Stimulated activated CD4-positive, alpha-beta T cell treated with anti-CD3 and anti-CD28 coated beads, Interleukin-2, amount 100 ng/mL, for 24 hours (primary cell): ENCODE measurements at places on chromosomes 1 and 21.

DNA sequence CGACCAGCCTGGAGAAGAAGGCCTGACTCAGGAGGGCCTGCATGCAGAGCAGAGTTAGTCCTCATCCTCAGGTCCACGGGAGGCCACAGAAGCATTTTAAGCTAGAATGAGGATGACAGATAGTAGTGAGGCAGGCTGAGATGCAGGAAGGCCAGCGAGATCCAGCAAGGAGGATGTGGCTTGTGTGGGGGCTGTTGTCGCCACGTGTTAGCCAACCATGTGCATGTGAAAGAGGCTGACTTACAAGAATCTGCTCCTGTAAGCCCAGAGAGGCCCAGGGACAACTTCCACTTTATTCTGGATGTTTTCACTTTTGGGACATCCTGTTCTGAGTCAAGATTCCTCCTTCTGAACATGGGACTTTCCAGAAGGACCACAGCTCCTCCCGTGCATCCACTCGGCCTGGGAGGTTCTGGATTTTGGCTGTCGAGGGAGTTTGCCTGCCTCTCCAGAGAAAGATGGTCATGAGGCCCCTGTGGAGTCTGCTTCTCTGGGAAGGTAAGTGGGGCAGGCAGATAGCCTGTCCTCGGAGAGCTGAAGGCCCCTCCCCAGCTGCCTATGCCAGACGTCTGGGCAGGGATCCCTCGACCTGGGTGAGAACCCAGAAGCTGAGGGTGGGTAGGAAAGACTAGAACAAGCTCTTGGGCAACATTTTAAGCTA is at the start of gene SLAMF8:
SLAMF8 (plus strand) TSS at position 433 of the 661 bp plus-strand sequence; CDS start at position 459, 26 bp downstream.
- DNase-seq: peak; percentile 44

DNA sequence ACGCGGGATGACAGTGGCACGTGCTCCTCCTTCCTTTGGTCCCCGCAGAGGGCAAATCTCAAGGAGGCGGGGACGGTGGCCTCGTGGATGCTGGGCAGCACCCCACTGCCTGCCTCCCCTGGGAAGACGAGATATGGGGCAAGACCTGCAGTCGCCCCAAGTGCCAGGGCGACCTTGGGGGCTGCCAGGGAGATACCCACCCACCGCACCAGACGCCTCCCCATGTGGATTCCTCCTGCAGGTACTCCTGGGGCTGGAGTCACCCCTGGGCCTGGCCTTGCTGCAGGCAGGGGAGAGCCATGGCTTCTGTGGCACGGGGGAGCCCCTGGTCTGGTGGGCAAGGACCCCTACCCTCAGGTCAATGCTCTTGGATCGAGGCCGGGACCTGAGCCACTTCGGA is 5.9 kb upstream of the AURKAIP1 start:
- DNase-seq: no peak

DNA sequence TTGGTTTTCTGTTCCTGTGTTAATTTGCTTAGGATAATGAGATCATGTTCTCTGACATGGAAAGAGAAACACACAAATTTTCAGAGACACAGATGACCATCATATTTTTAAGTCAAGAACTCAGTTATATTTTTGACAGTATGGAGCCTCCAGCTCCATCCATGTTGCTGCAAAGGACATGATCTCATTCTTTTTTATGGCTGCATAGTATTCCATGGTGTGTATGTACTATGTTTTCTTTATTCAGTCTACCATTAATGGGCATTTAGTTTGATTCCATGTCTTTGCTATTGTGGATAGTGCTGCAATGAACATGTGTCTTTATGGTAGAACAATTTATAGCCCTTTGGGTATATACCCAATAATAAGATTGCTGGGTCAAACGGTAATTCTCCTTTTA is 47.0 kb downstream of the DDR2 start:
- no peak for DNase-seq

DNA sequence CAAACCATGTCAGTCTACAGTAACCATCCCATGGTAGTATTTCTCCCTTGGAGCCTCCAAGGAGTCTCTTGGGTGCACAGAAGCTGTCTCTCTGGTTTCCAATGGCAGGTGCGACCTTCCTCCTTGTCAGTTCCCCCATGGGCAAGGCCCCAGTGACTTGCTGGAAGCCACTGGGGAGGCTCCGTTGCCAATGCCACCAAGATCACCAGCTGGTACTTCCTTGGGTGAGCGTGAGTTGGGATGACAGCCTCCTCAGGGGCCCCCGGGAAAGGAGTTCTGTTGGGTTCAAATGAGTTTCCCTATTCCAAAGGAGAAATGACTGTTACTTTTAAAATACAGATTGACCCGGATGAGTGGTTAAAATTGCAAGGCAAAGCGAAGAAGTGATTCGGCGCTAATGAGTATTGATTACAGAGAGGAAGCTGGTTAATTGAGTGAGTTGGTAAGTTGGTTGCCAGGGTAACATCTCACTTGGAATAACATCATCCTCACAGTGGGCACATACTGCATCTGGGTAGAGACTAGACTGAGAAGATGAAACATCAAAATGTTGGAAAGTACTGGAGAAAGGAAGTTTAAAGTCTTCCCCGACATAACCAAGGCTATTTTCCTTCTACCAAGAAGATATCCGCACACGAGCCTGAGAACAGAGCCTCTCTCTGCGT is 53.0 kb upstream of the LAPTM5 start:
- no peak for DNase-seq

DNA sequence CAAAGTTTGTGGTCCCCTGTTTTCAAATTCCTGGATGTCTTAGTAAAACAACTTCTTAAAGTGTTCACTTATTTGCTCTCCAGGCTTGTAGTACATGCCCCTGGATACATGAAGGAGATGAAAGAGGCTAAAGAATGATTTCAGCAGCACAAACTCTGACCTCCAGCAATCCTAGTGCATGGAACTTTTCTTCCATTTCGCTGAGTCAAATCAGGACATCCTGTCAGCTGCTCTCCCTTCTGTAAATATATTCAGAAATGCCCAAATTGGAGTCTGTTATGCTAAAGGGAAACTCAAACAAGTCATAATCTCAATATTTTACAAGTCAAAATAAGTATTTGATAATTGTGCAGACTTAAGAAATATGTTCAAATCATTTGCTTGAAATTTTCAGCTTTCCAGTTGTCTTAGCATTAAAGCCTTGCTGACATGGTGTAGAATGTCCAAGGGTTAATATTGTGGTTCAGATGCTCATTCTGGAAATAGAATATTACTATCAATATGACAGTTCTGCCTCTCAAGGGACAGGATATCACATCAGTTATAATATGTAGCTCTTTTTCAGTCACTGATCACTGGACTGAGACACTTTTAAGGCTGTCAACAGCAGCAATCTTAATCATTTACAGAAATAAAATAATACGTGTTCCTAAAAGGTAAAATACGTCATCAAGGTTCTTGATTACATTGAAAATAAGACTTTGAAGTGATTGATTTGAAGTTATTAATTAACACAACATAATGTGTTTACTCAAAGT is 1157.3 kb downstream of the PLA2G4A start:
- DNase-seq: no peak

DNA sequence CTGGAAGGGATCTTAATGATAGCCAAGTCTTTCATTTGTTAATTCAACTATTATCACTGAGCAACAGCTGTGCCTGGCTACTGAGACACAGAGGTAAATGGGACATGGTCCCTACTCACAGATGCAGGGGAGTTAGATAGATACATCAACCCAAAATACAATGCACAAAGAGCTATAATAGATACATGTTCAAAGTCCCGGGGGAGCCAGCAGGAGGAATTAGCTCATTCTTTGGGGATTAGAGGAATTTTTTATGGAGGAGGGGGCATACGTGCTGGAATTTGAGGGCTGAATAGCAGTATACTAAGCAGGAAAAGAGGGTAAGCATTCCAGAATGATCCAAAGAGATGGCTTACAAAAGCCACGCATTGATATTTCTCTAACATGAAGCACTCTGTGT is 34.6 kb downstream of the C8B start:
- no peak for DNase-seq

DNA sequence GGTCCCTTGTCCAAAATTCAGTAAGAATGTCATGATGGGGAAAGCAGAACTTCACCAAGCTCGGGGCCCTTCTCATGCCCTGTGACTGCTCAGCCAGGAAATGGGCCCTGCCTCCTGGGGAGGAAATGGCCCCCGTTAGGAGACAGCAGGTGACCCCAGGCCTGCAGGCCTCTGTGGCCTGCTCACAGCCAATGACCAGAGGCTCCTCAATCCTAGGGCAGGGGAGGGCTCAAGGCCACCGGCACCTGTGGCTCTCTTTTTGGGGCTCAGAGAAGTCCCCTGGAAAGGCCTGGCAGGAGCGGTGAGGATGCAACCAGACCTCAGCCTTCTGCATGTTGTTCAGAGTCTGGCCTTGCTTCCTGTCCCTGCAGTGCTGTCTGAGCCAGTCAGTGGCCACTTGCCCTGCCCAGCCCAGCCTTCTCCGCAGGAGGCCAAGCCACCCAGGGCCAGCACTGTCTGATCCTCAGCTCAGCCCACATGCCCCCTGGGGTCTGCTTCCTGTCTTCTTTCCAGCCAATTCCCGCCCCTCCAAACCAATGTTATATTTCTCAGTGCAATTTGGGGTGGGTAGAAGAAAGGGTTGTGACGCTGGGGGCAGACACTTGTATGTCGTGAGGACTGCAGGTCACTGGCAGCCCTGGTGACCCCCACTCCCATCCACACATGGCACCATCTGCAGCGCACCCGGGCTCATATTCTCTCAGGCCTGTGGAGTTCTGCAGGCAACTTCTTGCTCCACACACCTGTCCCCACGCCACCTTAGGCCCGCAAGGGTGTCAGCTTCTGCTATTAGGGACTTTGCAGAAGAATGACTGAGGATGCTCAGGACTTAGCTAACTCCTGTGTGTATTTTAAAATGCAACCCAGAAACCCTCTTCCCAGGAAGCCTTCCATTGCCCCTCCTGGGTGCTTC is 83.6 kb downstream of the ITPKB start:
- no peak for DNase-seq

DNA sequence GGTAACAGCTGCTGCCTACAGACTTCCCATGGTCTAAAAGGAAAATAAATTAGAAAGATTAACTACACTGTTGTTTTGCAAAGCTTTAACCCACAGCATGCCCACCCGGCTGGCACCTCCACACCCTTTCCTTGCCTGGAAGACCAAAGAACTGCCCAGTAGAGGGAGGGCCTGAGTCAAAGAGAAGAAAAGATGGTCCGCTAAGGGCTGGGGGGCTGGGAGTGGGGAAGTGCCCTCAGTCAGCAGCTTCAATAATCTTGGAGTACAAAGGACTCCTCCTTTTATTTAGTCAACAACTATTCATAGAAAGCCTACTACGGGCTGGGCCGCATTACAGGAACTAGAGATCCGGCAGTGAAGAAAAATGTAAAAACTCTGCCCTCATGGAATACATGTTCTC is 40.6 kb downstream of the ERI3 start:
- no peak for DNase-seq

DNA sequence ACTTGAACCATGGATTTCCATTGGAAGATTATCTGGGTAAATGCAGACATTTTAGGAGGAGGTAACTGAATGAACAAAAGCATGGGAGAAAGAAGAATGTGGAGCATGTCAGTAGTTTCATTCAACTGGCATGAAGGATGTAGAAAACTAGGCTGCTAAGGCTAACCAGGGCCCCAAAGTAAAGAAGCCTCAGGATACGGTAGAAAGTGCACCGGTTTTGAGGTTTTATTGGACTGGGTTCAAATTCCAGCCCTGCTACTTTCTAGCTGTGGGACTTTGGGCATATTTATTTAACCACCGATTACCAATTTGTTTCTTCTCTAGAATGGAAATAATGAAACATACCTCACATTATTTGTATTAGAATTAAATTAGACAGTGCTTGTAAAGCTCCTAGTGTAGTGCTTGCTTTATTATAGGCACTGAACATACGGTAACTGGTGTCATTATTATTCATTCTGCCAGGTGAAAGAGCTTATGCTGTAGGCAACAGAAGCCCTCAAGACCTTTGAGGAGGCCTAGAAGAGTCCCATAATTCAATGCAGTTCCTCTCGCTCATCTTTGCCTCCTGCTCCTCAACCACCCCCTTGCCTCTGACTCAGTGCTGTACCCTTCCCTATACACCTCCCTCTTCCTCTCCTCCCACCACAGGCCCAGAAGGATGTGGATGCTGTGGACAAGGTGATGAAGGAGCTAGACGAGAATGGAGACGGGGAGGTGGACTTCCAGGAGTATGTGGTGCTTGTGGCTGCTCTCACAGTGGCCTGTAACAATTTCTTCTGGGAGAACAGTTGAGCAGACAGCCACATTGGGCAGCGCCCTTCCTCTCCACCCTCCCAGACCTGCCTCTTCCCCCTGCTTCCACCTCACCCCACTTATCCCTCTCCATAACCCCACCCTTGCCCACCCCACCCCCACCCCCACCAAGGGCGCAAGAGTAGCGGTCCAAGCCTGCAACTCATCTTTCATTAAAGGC is 2.5 kb upstream of the CHTOP start:
- no peak for DNase-seq

DNA sequence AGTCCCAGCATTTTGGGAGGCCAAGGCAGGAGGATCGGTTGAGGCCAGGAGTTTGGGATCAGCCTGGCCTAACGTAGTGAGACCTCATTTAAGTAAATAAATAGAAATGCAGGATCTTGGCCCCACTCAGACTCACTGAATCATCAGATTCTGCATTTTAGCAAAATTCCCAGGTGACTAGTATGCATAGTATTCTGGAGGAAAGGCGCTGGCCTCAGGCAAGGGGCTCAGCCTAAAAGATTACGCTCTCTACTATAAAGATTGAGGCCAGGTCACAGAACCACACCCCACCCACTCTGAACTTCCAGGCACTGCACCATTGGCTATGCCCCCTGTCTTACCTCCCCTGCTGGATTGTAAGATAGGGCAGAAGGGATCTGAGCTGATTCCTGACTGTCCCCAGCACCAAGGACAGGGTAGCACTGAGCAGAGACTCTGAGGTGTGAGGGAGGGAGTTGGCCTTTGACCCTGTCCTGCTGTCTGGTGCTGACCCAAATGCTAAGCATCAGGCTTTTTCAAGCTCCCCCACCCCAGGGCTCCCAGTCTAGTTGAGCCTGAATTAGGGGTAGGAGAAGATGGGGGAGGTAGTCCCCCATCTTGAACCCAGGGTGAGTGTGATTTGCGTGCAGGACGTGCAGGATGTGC is 2.7 kb downstream of the FOXE3 start:
- no peak for DNase-seq

DNA sequence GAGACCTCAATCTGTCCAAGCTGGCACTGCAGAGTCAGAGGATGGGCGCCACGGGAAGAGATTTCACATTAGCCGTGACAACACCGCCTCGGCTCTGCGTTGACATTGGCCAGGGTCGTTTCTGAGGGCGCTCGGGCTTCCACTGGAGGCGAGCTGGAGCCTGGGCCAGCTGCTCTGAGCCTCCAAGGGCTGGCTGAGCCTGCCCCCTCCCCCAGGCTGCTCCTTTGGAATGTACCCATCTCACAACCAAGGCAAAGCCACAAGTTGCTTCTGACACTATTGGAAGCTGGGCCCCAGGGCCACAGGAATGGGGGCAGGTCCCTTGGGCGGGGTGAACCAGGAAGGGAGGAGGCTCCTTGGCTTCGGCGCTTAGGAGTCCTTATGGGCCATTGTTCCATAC is 12.7 kb downstream of the GPR3 start:
- DNase-seq: no peak

- no peak for DNase-seq
These were observed 10.3 kb upstream of the C21orf91 start for GRCh38 chr21:17829472-17829871.

DNA sequence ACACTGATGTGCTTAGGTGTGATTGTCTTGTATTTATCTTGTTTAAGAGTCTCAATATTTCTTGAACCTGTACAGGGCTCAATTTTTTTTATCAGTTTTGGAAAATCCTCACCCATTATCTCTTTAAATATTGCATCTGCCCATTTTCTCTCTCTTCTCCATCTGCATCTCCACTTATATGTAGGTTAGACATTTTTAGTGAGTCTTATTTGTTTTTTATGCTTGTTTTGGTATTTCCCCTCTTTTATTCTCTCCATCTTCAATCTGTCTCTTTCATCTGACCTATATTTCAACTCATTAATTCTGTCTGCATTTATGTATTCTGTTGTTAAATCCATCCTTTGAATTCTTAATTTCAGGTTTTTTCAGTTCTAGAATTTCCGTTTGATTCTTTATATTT is 32.9 kb upstream of the SHCBP1L start:
- no peak for DNase-seq
